Right hindlimb (tissue), 1 donor: ENCODE measurements at places on chromosomes 5 and 9.

DNA sequence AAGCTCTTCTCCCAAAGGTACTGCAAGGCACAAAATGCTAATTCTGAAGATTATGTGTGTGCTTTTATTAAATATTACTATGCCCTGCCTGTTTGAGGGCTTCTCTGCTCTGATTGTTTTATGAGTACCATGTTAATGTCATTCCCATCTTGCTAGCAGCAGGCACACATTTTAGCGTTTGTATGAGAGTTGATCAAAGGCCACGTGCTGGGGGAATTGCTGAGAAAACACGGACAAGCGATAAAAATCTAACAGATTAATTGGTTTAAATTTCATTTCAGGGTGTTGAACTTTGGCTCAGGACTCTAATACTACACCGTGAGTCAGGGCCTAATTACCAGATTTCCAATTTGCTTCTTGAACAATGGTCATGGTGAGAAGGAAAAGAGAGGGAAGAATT lies 298.4 kb downstream of the EBF1 start:
- DNase-seq, result no peak

GRCh38 chr5:151221574-151221973 lies 2.3 kb downstream of the CCDC69 start:
- DNase-seq, result no peak

DNA sequence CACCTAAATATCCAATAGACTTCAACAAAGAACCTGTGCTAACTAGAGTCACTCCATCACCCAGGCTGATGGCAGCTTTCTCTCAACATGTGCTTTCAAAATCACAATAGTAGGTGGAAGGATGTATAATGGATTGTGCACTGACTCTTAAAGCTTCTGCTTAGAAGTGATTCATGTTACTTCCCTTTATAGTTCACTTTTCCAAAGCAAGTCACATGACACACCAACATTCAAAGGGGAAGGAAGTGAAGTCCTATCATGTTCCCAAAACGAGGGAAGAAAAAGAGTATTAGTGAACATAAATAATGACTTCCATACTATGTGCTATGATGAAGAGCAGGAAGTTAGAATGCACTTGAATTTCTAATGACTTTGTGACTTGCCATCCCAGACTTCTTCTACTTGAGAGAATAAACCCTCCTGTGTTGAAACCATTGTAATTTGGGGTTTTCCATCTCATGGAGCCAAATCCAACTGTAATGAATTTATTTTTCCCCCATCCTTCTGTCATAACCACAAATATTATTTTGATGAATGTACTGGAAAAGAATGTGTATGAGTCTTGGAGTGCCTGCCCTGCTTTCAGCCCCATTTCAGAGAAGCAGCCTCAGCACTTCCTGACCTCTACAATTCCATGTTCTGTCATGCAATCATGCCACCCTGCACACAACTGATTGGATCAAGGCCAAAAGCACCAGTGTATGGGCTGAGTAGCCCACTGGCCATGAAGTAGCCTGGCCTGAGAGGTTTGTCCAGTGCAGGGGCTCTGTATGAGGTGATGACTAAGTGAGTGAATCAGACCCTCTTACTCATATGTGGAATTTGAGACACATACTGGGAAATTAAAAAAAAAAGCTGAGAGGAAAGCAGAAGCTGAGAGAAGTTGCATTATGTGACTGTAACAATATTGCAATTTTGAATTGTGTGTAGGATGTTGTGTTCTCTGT lies 525.9 kb upstream of the CLINT1 start:
- DNase-seq, result no peak

DNA sequence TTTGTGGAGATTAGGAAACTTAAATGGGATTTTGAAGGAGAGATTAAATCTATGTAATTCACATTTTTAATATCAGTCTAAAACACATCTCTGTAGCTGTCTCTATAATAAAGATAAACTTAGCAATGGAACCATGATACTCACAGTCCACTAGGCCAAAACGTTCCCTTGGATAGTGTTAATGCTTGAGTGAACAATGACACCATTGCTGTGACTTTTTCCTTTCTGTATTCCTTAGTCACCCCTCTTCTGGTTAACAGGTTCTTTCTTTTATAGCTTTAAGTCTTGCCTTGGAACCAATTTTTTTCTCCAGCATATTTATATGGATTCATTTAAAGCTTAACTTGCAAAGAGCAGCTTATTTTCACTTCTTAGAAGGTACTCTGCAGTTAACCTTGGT lies 63.3 kb downstream of the INSL6 start:
- DNase-seq, result no peak

DNA sequence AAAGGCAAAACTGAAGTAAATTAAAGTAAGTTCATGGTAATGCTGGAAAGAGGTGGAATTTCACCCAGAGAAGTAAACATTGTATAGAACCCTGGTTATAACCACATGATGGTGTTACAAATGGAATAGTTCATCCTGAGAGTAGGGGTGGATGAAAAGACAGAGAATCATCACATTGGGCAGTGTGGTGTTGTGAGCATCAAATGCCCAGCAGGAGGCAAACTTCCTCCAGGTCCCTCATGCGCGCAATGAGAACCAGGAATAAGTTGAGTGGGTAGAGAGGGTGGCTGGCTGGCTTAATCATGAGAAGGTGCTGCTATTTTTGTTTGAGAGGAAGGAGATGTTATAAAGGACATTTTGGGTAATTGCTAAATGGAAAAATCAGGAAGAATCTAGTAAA lies 163.3 kb upstream of the HMHB1 start:
- DNase-seq, result no peak
